NCI-H226 (cell line): ENCODE measurements at places on chromosomes 12 and 14.
A peak's percentile ranks its signal among the peaks of the same experiment; 100 is the strongest.

DNA sequence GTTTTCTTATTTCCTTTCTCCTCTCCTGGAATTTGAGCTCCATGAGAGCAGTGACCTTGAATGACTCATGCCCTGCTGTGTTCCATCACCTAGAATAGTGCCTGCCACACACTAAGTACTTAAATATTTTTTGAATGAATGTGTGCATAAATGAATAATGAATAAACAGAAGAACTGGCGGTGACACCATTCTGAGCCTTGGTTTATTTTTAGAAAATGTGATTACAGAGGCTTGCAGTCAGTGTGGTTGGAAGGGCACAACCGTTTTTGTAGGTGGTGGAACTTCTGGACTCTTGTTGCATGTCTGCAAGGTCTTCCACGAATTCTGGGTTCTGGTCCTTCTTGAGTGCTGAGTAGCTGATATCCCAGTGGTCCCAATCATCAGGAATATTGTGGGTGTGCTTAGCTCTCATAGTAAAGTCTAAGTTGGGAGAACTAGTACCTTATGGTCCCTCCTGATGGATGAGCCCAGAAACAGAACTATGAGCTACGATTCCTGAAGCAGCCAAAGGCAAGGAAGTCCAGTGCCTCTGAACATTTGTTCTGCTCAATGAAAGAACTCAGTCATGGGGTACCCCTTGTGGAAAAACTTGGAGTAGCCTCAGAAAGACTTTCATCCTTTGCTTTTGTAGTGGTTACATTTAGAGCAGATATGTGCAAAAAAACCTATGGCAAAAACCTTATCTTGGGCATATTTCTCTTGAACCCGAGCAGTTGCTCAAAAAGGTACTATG, 28.8 kb upstream of the BHLHE41 start:
- DNase-seq, result peak; percentile 87

GRCh38 chr12:124441443-124442194, 125.8 kb downstream of the NCOR2 start:
- peak; percentile 88 for DNase-seq

DNA sequence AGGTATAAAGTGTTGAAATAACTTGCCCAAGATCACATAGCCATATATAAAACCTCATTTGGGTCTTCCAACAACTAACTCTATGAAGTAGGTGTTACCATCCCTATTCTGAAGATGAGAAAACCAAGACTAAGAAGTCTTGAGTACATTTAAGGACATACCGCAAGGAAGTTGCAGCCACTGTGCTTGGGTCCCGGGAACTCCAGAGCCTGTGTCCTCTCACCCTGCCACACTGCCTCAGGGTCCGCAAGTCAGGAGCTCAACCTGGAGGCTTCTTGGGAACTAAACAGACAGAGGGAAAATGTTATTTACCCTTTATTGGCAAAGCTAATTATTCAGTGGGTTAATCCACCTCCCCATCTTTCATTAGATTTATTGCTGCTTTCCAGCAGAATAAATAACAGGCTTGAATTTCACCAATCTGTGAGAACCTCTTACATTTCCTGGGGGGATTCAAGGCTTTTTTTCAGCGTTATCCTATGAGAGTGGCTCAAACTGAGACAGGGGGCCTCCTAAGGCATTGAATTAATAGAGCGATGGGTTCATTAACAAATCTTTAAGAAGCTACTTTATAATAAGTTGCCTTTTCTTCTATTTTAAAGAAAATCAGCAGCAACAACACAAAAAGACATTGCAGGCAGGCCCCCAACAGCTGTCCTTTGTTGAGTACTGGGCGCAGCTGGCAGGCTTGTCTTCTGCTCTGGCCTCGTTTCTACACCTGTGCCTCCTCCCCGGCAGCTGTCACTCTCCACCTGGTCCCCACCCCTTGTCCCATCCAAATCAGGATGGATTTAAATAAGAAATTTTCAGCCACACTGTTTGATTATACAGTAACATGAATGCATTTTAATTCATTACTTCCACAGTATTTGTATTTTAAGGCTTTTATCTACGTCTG, 25.3 kb downstream of the PHLDA1 start:
- no peak for DNase-seq

DNA sequence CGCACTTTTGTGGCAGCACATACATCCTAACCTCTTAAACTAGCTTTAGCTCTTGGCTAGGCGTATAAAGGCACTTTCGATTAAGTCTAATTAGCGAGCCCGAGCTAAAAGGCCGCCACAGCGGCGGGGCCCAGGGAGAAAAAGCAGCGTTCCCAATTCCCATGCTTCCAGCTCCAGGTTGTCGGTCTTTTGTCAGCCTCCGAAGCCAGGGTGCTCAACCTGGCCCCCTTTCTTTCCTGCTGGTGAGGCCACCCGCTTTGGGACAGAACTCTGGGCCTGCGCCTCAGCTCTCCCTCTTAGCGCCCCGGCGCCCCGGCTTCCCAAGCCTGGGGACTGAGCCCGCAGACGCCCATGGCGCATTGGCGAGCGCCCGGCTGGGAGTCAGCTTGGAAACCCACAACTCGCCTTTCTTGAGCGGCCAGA, 33.3 kb upstream of the TBX5 start:
- no peak for DNase-seq

DNA sequence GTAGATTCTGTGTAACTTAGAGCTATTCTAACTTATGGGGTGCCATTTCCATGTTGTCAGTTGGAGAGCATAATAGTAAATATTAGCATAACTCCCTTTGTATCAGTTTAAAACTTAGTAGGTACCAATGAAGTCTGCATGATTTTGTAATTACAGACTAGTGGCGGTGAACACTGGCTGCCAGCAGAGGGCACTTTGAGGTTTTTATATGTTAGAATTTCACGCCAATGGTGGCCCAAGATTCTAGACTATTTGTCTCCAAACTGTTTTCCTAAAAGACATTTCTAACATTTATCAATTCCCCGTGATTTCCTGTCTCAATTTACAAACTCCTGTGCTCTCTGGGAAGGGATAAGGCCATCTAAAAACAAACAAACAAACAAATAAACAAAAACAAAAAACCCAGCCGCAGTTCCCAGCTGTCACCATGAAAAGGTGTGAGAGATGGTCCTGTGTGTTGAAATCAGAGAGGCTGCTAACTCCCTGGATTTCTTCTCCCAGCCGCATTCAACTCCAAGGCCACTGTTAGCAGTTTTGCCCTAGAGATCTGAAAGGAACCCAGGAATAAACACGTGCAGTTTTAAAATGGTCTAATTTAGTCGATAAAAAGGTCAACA, 57.6 kb downstream of the BRMS1L start:
- no peak for DNase-seq

GRCh38 chr12:12976366-12976765, 23.7 kb downstream of the HEBP1 start:
- DNase-seq, result peak; percentile 90

GRCh38 chr14:104976198-104977007, 1.8 kb downstream of the AHNAK2 start:
- peak; percentile 79 for DNase-seq

DNA sequence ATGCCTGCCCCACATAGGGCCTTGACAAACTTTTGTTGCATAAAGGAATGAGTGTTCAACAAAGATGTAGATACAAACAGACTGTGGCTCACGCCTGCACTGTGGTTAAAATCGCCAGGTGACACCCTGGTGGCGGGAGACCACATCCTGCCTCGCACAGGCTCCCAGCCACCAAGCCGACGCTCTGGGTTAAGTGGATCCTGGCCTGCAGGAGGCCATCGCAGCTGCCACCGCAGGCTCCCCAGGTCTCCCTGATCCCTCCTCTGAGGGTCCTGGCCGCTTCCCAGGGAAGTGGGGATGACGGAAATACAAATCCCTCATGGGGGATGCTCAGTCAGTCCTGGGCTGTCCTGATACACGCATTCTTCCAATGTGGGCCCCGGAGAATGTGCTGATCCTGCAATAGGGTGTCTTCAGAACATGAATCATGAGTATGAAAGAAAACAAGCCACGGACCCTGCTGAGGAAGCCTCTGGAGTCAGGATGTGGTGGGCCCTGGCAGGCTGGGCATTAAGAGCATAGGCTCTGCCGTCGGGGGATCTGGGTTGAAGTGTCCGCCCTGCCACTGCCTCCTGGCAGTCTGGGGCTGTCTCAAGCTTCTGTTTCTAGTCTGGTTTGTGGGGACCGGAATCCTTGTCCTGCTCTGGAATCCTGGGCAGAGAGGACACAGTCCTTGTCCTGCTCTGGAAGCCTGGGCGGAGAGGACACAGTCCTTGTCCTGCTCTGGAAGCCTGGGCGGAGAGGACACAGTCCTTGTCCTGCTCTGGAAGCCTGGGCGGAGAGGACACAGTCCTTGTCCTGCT, 53.5 kb upstream of the BEGAIN start:
- DNase-seq, result no peak

DNA sequence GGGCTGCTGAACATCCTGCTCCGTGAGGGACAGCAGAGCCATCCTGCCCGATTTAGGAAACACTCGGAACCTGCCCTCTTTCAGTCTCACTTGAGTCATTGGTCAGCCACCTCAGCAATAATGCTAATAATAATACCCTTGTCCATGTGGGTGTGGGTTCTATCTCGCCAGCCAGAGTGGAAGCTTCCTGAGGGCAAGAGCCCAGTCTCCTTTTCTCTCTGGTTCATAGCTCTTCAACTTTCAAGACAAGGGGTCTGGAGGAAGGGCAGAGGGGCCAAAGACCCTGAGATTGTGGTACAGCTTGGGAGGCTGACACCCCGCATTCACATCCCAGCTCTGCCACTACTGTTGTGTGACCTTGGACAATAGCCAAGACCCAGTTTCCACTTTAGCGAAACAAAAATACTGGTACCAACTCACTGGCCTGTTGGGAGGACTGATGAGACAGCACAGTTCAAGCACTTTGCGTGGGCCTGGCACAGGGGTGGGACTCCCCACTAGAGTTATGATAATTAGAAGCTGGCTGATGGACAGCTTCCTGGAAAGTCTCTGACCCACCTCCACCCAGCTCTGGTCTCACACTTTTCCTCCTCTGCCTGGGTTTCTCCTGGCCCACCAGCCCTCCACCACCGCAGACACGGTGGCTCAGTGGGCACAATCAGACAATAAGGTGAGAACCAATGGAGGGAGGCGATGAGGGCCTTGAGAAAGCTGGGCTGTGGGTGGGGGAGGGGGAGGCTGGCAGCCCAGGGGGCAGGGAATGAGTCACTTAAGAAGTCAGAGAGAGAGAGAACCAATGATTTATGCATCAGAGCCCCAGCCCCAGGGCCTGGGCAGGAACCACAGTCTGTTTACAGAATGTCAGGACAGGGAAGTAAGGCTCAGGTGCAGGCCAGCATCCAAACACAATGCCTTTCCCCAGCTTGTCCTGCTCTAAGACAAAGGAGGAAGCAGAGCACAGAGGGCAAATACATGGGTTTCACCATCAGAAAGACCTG, 9.6 kb downstream of the FAIM2 start:
- DNase-seq, result peak; percentile 70

GRCh38 chr12:64587447-64587846, 22.8 kb upstream of the RASSF3 start:
- DNase-seq, result no peak

GRCh38 chr12:66188584-66189485, at the start of gene IRAK3:
Gene IRAK3 (plus strand): TSS chr12:66189214. CDS start chr12:66189300, 86 bp downstream.
- no peak for DNase-seq

GRCh38 chr12:72189266-72189665, 82.9 kb upstream of the TRHDE start:
- no peak for DNase-seq

DNA sequence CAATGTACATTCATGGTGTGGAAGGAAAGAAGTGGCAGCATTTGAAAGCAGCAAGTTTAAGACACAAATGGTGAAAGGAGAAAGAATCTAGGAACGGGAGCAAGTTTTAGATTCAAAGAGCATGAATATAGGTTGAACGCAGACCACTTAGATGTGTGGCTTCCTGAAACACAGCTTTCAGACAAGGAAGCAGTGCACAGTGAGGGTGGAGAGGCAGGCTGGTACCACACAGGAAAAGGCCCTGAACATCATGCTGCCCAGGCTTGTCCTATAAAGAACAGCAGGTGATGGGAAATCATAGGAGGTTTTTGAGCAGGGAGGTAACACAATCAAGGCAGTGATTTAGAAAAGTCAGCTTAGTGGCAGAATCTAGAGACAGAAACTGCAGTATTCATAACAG, 35.6 kb downstream of the GNS start:
- no peak for DNase-seq

- no peak for DNase-seq
Measured at GRCh38 chr14:101362529-101363260, 198.6 kb upstream of the DIO3 start.

- DNase-seq, result no peak
Measured at GRCh38 chr12:38153737-38154061, 162.9 kb upstream of the ALG10B start.

DNA sequence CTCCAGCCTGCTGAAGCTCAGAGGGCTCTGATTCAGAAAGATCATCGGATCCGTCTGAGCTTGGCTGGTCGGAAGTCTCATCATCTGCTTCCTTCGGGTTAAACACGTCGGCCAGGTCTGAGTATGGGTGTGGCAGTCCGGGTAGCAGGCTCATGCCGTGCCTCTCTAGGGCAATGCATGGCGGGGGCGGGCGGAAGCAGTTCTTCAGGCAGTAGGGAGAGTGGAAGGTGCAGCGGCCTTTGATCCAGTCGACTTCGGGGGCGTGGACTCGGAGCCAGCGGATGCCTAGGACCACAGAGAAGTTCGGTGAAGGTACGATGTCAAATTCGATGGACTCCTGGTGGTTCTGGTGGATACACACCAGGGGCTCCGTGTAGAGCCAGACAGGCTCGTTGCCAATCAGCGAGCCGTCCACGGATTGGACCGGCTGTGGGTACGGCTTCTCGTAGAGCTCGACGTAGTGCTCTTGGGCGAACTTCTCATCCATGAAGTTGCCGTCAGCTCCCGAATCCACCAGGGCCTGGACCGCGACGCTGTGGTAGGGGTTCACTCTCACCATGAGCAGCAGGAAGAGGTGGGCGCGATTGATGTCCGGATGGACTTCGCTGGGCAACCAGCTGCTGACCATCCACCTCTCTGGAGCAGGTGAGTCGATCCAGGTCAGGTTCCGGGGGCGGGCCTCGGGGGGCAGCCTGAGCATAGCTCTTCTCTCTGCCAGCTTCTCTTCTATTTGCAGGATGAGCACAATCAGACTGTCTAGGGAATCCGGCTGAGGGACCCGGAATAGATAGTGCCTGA, 20.3 kb downstream of the RTL1 start:
- no peak for DNase-seq

GRCh38 chr12:79317179-79317847, 373.5 kb downstream of the PAWR start:
- DNase-seq, result no peak

- peak; percentile 27 for DNase-seq
Measured at GRCh38 chr12:30138483-30138882, 354.7 kb upstream of the TMTC1 start.

DNA sequence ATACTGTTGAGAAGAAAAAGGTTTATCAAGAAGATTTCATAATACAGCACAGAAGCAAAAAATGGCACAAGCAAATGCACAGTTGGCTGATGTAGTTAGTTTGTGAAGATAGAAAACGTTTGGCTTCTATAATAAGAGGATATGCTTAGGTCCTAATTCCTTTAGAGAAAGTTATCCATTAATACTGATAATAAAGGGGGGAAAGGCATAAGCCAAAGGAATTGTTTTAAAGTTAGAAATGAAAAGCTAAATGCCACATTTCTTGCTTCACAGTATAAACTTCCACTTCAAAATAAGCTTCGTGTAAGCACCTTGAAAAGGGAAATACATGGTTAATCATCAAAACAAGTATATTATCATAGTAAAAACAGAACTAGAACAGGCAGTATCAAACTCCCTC, 12.4 kb downstream of the LMO3 start:
- no peak for DNase-seq

GRCh38 chr14:53536446-53536845, 383.3 kb upstream of the DDHD1 start:
- DNase-seq, result no peak

- DNase-seq, result no peak
Measured at GRCh38 chr14:37147310-37147880, 25.0 kb downstream of the SLC25A21 start.
